ENCODE measurements at places on chromosomes 1 and 21. TPM values are rescaled to one million over a fixed set of nuclear protein-coding genes. Genes with fewer than 3 reads are reported as not detected.

GLIS1 gene
- 3.8 TPM for total RNA-seq

TEX38 gene
- not detected for total RNA-seq

INKA2 gene
- 1.5 TPM for total RNA-seq

RNU1-1 gene
- total RNA-seq = under 0.01 TPM

ACTA1 gene
- not detected for total RNA-seq

ANGPTL3 gene
- 0.11 TPM for total RNA-seq

KCNK1 gene
- 12.3 TPM for total RNA-seq

PLA2G2F gene
- total RNA-seq = not detected

FMO2 gene
- total RNA-seq = 3.6 TPM

AMY1A gene
- not detected for total RNA-seq

ETNK2 gene
- 1.4 TPM for total RNA-seq

IRF6 gene
- total RNA-seq = 0.43 TPM

PDPN gene
- 120 TPM for total RNA-seq

SPRR3 gene
- not detected for total RNA-seq

CLCA1 gene
- total RNA-seq = not detected

TFF2 gene
- not detected for total RNA-seq

ASPM gene
- total RNA-seq = 43.7 TPM

GJB4 gene
- not detected for total RNA-seq

SMCP gene
- not detected for total RNA-seq

ANGPTL1 gene
- 10.1 TPM for total RNA-seq

CD2 gene
- not detected for total RNA-seq

LHX8 gene
- not detected for total RNA-seq

TNFRSF9 gene
- total RNA-seq = 0.65 TPM

WDTC1 gene
- 26.1 TPM for total RNA-seq

SLC22A15 gene
- total RNA-seq = 19.5 TPM

USH2A gene
- under 0.01 TPM for total RNA-seq

PTPRC gene
- total RNA-seq = under 0.01 TPM
